ENCODE measurements at places on chromosomes 1 and 21.

GRCh38 chr1:185533596-185533995 is 200.6 kb upstream of the HMCN1 start:
- no peak for DNase-seq

DNA sequence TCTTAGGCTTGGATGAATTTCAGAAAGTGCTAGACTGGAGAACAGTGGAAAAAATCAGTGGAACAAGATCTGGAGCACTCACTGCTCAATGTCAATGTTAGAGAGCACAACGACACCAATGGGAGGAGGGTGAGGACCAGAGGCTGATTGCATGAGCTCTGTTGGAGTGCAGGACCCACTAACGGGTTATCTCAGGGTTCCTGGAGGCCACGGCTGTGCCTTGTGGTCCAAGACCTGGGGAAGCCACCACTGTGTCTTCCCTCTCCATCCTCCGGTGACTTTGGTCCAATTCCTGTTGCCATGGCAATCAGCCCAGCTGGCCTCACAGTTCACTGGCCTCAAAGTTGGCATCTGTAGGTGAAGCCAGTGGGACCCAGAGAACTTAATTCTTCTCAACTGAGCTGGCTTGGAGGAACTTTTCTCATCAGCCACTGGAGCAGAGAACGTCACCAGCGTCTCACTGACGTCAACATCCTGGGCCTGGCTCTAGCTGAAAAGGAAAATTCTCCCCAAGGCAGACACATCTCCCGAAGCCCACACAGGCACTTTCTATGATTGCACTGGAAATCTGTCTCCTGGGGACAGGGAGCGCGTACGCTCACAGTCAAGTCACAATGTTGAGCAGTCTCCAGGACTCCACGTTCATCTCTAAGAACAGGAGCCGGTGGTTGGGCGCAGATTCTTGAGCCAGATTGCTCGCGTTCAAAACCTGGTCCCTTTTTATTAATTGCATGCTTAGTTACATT is 21.9 kb upstream of the GPR157 start:
- no peak for DNase-seq

DNA sequence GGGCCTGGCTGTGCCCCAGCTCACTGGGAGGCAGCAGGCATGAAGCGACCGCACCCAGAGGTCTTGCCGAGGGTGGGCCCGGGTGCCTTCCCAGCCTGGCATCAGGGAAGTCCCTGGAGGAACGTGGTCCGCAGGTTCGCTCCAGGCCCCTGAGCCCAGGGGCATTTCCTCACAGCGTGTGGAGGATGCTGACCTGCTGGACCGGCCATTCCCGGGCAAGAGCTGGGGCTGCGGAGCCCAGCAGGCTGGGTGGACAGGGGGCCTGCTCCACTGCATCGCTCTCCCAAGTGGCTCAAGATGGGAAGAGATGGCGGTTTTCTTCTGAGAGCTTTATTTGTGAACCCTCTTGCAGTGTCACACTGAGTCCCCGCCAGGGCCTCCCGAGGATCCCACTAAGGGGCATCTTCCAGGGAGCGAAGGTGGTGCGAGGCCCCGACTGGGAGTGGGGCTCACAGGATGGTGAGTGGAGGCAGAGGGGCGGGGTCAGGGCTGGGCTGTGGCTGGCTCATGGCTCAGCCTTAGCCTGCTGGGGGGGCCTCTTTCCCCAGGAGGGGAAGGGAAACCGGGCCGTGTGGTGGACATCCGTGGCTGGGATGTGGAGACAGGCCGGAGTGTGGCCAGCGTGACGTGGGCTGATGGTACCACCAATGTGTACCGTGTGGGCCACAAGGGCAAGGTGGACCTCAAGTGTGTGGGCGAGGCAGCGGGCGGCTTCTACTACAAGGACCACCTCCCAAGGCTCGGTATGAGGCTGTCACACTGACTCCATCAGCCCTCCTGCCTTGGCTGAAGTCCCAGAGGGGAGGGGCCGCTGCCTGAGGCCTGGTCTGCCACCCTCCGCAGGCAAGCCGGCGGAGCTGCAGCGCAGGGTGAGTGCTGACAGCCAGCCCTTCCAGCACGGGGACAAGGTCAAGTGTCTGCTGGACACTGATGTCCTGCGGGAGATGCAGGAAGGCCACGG is 7.2 kb upstream of the MMP23B start:
- DNase-seq: no peak

DNA sequence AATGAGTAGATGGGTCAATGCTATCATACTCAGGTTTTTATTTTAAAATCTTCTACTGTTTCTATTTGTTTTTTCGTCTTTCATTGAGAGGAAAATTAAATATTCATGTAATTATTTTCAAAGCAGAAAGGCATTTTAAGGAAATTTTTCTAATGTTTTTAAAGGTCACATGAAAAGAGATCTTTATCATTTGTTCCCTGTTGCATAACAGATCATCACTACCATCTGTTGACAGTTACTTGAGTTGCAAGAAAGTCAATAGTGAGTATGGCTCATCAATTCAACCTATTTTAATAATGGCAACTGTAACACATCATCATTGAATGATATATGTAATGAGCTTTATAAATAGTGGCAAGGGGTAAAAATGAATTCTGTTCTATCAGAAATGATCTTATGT is 369.7 kb downstream of the DPYD start:
- DNase-seq: no peak

DNA sequence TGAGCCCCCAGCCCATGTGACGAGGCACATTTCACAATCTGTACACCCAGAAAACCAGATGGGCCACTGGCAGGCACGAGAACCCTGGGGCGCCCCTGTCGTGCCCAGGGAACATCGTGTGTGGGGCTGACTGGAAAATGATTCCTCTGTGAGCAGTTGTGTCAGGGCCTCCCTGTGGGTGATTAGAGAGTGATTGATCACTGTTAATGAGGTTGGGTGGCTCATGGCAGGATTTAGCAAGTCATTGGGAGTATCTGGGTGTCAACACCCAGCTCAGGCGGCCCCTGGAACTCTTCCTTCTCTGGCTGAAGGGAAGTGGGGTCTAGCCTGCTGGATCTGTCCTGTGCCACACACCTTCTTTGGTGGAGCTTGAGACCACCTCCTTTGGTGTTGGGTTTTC is 5.7 kb downstream of the GRHL3 start:
- no peak for DNase-seq

- DNase-seq: no peak
Measured at GRCh38 chr21:16353764-16354163, 624.0 kb downstream of the USP25 start.

GRCh38 chr21:39611551-39612190 is 1.1 kb upstream of the B3GALT5 start:
- DNase-seq: no peak

DNA sequence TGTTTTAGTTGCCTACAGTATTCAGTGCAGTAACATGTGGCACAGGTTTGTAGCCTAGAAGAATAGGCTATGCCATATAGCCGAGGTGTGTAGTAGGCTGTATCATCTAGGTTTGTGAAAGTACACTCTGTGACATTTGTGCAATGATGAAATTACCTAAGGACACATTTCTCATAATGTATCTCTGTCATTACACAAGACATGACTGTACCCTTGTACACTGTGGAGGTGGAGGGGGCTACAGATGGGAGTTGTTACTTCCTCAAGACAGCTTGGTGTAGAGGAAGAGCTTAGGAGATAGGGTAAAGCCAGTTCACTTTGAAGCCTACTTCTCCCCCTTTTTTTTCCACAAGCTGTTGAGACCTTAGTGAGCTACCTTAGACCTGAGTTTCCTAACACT is 59.7 kb upstream of the RAVER2 start:
- no peak for DNase-seq

- DNase-seq: no peak
Measured at GRCh38 chr1:162993846-162994245, 75.3 kb upstream of the RGS4 start.

DNA sequence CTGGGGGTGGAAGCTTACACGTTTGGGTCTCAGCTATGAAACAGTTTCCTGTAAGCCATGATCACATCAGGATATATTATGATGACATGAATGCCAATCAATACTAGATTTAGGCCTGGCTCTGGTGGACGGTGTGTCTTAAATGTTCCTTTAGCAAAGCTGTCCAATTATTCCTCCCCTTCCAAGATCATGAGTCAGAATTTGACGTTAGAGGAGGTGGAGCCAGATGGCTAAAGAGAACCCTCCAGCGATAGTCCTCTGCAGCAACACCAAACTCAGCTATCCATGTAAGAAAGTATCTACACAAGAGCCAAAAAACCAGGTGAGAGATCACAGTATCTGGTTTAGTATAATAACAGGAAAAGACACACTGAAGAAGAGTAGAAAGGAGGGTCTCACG is 47.8 kb downstream of the PACC1 start:
- no peak for DNase-seq

- no peak for DNase-seq
Measured at GRCh38 chr1:235673981-235674380, 24.4 kb upstream of the GNG4 start.

GRCh38 chr1:195434566-195435203 is 1173.6 kb downstream of the KCNT2 start:
- no peak for DNase-seq

GRCh38 chr1:197144570-197145325 is 1.7 kb downstream of the ASPM start:
- no peak for DNase-seq

GRCh38 chr21:15010645-15011044 is 54.2 kb downstream of the NRIP1 start:
- no peak for DNase-seq

DNA sequence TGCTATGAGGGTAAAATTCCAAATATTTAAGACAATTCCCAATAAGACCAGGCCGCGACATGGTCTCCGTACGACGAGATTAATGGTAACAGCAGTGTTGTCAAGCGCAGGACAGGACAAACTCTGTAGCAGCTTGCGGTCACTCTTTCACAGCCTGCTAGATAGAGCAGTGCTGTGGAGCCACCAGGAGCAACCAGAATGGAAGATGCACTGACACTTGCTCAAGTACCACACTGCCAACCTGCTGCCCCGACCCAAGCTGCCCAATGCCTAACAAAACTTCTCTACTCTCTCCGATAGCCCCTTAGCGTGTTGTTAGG is 636 bp downstream of the WARS2 start:
- no peak for DNase-seq

DNA sequence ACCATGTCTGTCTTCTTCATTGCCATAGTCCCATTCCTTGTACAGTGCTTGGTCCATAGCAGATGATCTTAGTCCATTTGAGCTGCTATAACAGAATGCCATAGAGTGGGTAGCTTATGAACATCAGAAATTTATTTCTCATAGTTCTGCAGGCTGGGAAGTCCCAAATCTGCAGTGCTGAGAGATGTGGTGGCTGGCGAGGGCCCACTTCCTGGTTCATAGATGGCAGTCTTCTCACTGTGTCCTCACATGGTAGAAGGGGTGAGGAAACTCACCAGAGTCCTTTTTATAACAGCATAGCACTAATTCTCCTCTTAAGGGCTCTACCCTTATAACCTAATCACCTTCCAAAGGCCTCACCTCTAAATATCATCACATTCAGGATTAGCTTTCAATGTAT is 23.1 kb upstream of the RAP1A start:
- DNase-seq: peak; percentile 47

DNA sequence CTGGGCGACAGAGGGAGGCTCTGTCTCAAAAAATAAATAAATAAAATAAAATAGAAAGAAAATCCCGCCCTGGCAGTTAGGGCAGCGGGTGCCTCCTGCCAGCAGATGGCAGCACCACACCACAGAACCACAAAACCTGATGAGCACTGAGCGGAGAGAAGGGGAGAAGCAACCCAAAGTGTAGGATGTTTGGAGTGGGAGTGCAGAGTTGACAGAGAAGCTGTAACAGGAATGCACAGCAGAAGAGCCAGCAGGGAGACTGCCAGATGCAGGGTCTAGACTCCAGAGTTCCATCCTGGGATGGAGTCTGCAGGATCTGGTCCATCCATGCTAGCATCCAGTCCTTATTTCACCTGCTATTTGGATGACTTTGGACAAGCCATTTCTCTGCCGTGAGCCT is 29.7 kb upstream of the KIRREL1 start:
- DNase-seq: no peak

- DNase-seq: no peak
Measured at GRCh38 chr1:23588749-23589548, 29.6 kb upstream of the ID3 start.

DNA sequence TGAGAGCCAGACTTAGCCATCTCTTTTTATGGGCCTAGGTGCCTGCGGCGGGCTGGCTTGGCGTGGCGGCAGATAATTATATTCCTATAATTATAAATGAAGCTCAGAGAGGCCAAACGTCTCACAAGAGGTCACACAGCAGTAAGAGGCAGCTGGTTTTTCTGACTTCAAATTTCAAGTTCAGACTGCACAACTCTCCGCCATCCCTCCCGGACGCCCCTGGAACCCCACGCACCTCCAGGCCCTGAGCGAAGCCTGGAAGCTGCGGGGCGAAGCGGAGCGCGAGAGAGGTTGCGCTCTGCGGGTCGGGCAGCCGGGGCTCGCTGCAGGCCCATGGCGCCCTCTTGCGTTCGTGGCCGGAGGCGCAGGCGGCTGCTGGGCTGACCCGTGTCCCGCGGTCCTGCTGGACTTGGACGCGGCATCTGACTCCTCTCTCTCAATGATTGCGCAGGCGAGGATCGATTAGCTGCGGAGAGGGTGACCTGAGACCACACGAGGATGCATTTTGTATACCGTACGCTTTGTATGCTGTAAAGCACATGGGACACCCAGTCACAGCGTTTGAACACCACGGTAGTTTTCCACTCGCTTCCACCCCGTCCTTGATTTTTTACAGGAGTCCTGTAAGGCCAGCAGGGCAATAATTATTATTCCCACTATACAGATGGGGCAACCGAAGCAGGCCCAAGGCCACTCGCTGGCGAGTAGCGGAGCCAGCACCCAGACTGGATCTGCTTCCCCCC is 272.7 kb downstream of the FOXD2 start:
- peak; percentile 19 for DNase-seq

DNA sequence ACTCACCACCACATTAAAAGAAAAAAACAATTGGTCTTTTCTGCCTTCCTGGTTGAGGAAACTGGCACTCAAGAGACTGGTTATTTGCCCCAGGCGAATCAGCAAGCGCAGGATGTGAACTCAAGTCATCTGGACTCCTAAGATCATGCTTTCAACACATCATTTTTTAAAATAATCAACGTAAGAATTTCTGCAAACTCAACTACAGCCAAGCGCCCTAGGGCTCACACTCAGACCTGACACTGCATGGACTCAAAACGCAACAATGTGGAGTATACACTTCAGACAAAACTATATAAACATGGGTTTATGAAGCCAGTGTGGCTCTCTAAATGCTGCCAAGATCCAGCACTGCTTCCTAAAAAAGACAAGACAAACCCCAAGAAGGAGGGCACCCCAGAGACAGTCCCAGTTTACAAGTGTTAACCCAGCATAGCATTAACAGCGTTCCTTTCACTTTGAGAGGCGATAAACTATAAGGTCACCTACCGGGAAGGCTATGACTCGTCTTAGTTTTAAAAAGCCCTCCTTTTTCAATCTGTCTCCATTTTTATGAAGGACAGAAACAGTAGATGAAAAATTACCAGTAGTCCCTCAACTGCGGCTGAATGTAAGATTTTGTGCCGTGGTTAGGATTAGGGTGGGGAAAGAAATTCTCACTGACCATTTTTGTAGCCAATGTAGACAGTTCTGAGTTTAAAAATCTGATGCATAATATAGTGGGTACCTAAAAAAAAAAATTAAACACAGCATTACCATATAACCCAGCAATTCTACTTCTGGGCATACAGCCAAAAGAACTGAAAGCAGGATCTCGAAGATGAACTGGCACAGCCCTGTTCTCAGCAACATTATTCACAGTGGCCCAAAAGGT is 54.8 kb downstream of the SIPA1L2 start:
- DNase-seq: no peak

GRCh38 chr1:166905900-166906299 is 29.8 kb upstream of the TADA1 start:
- DNase-seq: no peak

All from T-helper 22 cell (primary cell).